IMR-90 (cell line): ENCODE measurements at places on chromosomes 12 and 14.

- DNase-seq: no peak
Measured at GRCh38 chr12:51285843-51286242, 15.6 kb upstream of the SMAGP start.

- DNase-seq: no peak
Measured at GRCh38 chr12:49887536-49888401, 15.9 kb downstream of the FAIM2 start.

- DNase-seq: no peak
Measured at GRCh38 chr12:101010896-101011295, 199.1 kb downstream of the SLC5A8 start.

DNA sequence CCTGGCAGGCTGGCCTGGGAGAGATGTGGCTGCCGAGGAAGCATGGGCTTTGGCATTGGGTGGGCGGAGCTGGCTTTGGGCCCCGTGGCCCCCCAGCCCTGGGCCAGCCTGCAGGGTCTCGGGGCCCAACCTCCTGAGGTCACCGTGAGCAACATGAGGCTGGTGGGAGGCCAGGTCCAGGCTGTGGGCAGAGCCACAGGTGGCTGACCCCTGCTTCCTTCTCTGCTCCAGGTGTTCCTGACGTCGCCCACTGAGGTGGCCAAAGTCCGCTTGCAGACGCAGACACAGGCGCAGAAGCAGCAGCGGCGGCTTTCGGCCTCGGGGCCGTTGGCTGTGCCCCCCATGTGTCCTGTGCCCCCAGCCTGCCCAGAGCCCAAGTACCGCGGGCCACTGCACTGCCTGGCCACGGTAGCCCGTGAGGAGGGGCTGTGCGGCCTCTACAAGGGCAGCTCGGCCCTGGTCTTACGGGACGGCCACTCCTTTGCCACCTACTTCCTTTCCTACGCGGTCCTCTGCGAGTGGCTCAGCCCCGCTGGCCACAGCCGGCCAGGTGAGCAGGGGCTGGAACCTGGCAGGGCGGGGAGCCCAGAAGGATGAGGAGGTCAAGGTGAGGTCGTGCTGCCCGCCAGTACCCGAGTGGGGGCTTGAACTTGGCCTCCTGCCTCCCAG lies 5.5 kb downstream of the SLC25A47 start:
- DNase-seq: no peak

- DNase-seq: no peak
Measured at GRCh38 chr12:61717986-61718385, 542.2 kb upstream of the USP15 start.

DNA sequence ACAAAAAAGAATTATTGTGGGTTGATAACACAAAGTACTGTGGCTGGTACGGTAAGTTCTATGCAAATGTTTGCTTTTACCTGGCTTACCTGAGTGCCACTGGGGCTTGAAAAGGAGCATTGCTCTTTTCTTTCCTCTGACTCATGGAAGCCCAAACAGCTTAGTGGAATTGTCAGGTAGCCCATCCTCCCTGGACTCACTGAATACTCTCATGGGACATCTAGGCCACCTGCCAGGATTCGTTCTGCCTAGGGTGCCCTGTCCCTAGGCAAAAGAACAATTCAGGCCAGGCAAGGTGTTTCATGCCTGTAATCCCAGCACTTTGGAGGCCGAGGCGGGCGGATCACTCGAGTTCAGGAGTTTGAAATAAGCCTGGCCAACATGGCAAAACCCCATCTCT lies 22.5 kb upstream of the YAF2 start:
- DNase-seq: no peak

- DNase-seq: no peak
Measured at GRCh38 chr12:110931315-110931728, 10.9 kb upstream of the MYL2 start.

DNA sequence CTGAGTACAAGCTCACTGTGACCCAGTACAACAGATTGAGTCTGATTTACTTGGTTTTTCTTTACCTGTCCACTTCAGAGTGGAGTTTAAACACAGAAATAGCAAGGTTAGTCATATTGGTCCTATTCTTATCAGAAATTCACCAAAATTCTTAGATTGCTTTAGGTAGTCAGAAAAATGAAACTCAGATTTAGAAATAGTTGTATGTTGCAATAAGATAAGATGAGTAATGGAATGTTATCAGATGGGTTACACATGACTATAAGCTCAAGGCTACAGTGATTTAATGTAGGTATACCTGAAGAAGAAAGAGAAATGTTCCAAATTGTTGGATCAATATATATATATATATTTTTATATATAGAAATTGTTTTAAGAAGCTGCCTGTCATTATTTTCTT lies 524.1 kb downstream of the LRFN5 start:
- no peak for DNase-seq

GRCh38 chr12:66072135-66072534 lies 58.4 kb downstream of the LLPH start:
- no peak for DNase-seq

DNA sequence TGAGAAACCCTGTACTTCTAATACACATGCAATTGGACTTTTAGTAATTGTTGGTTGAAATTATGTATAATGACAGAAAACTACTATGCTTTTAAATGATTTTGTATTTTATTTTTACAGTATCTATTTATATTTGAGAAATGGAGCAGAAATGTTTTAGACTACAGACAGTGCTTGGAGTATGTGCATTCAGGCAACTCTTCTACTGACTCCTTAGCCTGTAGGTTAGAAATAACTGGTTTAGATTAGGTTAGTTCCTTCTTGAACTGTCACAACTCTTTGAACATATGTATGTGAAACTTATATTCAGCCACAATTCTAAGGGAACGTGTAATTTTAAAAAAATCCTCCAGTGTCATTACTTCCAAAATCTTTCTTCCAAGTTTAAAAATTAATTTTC lies 1.7 kb downstream of the FGFR1OP2 start:
- DNase-seq: no peak

DNA sequence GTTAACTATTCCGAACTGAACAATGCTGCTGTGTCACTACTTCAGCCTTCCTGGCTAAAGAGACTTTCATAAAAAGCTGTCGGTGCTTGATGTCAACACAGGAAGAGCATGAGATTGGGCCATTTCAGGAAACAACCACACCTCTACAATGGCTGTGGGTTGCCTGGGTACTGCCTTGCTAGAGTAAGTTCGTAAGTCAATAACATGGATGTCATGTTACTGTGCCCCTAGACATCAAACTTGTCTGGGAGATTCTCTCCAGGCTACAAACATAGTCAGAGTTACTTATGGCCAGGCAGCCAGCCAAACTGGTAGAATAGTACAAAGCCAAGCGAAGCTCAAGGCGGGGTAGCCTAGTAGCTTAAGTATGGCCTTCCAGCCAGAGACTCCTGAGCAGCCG lies 23.1 kb downstream of the MAX start:
- no peak for DNase-seq

GRCh38 chr12:117279606-117280005 lies 81.8 kb downstream of the NOS1 start:
- no peak for DNase-seq

- no peak for DNase-seq
Measured at GRCh38 chr14:69852531-69853321, 26.5 kb upstream of the SMOC1 start.
